ENCODE measurements at places on chromosomes 13 and 19. TPM values are rescaled to one million over a fixed set of nuclear protein-coding genes. Genes with fewer than 3 reads are reported as not detected.

NAPSA gene
- total RNA-seq: 2.3 TPM

DNA sequence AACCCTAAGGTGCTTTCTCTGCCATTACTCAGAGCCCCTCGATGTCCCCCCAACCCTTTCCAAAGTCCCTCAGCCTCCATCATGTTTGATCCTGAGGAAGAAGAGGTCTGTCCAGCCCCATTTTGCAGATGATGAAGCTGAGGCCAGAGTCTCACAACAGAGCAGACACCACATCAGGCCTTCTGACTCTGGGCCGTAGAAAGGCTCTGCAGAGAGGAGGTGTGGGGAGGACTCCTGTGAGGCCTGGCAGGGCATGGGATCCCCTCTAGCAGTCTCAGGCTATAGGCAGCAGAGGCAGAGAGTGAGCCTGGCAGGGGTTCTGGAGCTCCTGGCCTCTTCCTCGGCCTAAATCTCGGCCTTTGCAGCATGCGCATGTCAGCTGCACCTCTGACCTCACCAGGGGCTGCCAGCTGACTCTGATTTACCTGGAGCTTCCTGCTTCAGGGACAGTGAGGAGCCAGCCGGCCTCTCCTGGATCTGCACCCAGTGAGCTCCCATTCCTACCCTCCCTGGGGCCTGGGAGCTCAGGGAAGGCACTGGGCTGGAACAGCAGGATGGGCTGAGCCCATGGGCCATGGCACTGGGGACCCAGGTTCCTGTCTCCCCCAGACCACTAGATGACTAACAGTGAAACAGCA lies 41.7 kb upstream of the VSTM2B start:
- DNase-seq: no peak

ERICH4 gene
- total RNA-seq: not detected

HCN2 gene
- total RNA-seq: not detected

- no peak for DNase-seq
These were observed 2.0 kb upstream of the LILRB2 start for GRCh38 chr19:54282686-54283470.

DNA sequence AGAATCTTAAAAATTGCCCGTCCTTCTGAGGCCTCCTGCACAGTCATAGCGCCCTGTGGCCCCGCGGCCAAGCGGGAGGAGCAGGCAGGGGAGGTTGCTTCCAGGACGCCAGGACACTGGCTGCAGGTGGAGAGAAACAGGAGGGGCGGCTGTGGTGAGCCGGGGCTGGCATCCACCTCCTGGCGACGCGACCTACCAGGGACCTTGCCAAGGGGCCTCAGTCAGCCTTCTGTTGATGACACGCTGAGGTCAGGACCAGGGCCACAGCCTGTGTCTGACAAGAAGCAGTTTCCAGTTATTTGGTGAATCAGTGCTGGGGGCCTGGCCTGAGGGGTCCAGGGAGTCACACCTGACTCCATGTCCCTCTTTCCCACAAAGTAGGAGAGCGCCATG lies 13.3 kb upstream of the MKNK2 start:
- peak; percentile 76 for DNase-seq

DNA sequence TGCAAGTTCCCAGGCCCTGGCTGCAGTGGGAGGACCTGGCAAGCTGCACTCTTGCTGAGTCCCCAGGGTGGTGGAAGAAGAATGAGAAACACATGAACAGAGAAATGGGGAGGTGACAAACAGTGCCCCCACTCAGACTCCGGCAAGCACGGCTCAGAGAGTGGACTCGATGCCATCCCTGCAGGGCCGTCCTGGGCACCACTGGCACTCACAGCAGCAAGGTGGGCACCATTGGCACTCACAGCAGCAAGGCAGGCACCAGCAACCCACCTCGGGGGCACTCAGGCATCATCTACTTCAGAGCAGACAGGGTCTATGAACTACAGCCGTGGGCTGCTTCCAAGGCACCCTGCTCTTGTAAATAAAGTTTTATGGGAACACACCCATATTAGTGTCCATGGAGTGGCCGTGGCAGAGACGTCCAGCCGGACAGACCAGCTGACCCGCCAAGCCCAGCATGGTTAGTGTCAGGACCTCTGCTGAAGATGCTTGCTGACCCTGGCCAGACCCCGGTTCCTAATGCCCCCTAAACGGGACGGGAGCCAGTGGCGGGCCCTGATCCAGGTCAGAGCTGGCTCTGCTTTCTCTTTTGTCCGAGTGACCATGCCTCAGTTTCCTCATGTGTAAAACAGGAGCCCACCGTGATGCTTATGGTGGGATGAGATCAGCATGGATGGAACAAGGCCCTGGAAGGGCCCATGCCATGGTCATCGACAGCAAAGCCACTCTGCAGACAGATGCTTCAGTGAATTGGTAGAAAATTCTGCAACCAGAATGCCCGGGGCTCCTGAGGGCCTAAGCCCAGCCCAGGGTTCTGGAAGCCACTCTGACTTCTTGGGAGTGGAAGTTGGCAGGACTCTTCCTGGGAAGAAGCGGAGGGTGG lies 2.1 kb upstream of the F10 start:
- no peak for DNase-seq

Data from Karpas-422 (cell line).